Activated CD8-positive, alpha-beta memory T cell treated with anti-CD3 and anti-CD28 coated beads, Interleukin-2, amount 10 ng/mL, durations not matched to agents 7 days and 5 days (primary cell): ENCODE measurements at places on chromosomes 13 and 19. TPM values are rescaled to one million over a fixed set of nuclear protein-coding genes. Genes with fewer than 3 reads are reported as not detected.

DNA sequence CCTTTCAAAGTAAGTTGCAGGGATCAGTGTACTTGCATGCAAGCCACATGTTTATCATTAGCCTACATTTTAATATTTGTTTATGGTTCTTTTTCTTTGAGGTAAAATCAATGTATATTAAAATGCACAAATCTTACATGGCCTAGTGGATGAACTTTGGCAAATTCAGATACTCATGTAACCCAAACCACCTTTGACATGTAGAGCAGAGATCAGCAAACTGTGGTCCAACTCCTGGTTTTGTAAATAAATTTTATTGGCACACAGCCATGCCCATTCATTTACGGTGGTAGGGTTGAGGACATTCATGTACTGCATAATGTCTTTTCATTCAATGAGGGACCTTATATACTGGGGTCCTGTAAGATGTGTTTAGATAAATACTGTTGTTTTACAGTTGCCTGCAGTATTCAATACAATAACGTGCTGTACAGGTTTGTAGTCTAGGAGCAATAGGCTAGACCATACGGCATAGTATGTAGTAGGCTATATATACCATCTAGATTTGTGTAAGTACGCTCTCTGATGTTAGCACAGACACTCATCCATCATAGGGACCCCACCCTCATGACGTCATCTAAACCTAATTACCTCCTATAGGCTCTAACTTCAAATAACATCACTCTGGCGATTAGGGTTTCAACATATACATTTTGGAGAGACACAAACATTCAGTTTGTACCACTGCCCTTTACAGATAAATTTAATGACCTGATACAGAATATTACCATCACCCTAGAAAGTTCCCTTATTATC is 5.7 kb downstream of the NDFIP2 start:
- H3K4me1 ChIP-seq, result peaks cover 79% of the 10 kb centered on the region
- H3K27me3 ChIP-seq, result no peaks in the 10 kb centered on the region
- no peak overlapping the region for H3K4me3 ChIP-seq

Gene ZNF561
- total RNA-seq, result 30.8 TPM

DNA sequence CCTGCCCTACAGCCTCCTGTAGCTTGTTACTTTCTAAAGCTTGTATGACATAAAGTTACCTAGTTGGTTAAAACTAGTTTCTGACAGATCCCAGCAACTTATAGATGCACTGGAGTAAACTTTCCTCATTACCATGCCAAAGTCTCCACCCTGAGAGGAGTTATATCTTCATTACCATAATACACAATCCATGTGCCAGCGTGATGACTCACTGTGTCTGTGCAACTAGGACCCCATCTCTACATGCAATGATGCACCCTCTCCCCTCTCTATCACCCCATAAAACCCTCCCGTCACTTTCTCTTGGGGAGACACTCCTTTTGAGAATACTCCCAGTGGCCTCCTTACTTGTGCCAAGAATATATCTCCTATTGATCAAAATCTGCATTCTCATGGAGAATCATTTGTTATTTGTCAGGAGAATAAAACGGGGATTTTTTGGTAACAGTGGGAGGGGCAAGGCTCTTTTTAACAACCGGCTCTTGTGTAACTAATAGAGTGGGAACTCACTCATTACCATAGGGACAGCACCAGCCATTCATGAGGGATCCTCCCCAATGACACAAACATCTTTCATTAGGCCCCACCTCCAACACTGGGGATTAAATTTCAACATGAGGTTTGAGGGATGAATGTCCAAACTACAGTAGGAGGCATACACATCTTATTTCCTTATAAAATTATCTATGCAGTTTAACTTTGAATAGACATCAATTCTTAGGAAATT is 235.1 kb upstream of the ATXN8OS start:
- H3K36me3 ChIP-seq, result no peaks in the 10 kb centered on the region
- no peaks in the 10 kb centered on the region for H3K4me1 ChIP-seq
- no peak overlapping the region for H3K4me3 ChIP-seq
- DNase-seq, result no peak
- no peak overlapping the region for H3K27ac ChIP-seq

DNA sequence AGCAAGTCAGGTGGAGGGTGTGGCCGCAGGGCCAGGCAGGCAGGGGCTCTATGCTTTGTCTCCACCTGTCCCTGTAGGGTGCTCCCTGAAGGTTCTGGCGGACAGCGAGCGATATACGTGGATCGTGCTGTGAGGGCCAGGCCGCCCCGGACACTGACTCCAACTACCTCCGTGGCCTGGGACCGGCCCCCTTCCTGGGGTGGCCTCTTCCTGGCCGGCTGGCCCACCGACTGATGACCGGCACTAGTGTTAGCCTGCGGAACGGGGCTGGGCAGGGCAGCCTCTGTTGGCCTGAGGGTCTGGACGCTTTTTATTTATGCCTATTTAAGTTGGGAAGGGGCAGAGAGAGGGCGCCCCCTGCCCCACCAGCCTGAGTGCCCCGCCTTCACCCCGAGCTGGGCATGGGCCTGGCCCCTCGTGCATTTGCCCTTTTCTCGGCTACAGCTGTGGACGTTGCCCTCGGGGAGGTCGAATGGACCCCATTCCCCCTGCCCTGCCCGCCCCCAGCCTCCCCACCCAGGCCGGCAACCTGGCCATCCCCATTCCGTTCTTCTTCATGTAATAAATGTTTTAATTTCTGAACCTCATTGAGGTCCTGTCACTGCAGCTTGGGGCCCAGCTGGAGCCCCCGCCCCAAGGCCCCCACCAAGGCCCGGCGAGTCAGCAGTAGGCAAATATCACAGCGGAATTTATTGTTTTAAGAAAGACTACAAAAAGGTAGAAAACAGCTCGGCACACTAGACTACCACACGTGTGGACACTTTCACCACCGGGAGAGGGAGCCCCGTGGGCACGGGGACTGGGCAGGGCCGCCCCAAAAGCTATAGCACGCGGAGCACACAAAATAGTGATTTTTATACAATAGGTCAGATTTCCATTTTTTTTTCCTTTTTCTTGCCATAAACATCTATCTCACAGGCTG is 8.8 kb downstream of the DCAF15 start:
- no peak overlapping the region for H3K27ac ChIP-seq
- no peak for DNase-seq
- H3K4me1 ChIP-seq, result no peaks in the 10 kb centered on the region
- no peaks in the 10 kb centered on the region for H3K27me3 ChIP-seq
- peaks cover 14% of the 10 kb centered on the region for H3K36me3 ChIP-seq

- no peak for DNase-seq
- H3K4me3 ChIP-seq, result no peak overlapping the region
Observed at GRCh38 chr19:960020-960419, 24.1 kb upstream of the WDR18 start.

DNA sequence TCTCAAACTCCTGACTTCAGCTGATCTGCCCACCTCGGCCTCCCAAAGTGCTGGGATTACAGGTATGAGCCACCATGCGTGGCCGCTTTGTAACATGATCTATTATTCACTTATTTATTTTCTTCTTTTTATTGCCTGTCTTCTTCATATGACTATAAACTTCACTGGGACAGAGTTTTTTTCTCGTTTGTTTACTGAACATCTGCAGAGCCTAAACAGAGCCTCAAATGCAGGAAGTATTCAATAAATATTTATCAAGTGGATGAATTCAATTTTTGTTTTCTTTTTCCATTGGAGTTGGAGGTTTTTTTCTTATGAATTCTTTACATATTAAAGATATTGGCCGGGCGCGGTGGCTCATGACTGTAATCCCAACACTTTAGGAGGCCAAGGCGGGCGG is 54.7 kb downstream of the SKA3 start:
- H3K27ac ChIP-seq, result no peak overlapping the region
- H3K27me3 ChIP-seq, result peaks cover 3% of the 10 kb centered on the region
- DNase-seq, result no peak
- H3K4me3 ChIP-seq, result no peak overlapping the region
- no peaks in the 10 kb centered on the region for H3K36me3 ChIP-seq
- no peaks in the 10 kb centered on the region for H3K4me1 ChIP-seq

GRCh38 chr13:112911285-112911701 is 57.7 kb upstream of the MCF2L start:
- no peak for DNase-seq
- no peak overlapping the region for H3K4me3 ChIP-seq
- H3K4me1 ChIP-seq, result no peaks in the 10 kb centered on the region
- H3K36me3 ChIP-seq, result no peaks in the 10 kb centered on the region
- no peaks in the 10 kb centered on the region for H3K27me3 ChIP-seq

Gene NLRP7
- not detected for total RNA-seq

DNA sequence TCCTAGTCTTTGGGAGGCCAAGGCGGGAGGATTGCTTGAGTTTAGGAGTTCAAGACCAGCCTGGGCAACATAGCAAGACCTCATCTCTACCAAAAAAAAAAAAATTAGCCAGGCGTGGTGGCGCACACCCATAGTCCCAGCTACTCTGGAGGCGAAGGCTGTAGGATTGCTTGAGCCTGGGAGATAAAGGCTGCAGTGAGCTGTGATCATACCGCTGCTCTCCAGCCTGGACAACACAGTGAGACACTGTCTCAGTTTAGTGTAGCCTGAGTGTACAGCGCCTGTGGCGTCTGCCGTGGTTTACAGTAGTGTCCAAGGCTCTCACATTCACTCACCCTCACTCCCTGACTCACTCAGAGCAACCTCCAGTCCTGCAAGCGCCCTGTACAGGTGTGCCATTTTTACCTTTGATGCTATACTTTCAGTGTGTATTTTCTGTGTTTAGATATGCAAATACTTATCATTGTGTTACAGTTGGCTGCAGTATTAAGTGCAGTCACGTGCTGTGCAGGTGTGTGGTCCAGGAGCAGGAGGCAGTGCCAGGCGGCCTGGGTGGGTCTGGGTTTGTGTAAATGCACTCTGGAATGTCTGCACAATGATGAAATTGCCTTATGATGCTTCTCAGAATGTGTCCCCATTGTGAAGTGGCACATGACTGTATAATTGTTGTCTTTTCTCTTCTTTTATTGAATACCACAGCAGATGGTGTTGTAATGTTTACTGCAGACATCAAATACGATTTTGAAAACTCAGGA is 36.1 kb upstream of the DCUN1D2 start:
- H3K4me1 ChIP-seq, result no peaks in the 10 kb centered on the region
- H3K4me3 ChIP-seq, result no peak overlapping the region
- no peak overlapping the region for H3K27ac ChIP-seq
- H3K27me3 ChIP-seq, result no peaks in the 10 kb centered on the region
- no peak for DNase-seq
- peaks cover 14% of the 10 kb centered on the region for H3K36me3 ChIP-seq
